Right cardiac atrium (tissue), 5 donors: ENCODE measurements at places on chromosomes 5 and 9.

GRCh38 chr9:133949486-133950061 is 42.5 kb downstream of the VAV2 start:
- DNase-seq, result peak; percentile 26

DNA sequence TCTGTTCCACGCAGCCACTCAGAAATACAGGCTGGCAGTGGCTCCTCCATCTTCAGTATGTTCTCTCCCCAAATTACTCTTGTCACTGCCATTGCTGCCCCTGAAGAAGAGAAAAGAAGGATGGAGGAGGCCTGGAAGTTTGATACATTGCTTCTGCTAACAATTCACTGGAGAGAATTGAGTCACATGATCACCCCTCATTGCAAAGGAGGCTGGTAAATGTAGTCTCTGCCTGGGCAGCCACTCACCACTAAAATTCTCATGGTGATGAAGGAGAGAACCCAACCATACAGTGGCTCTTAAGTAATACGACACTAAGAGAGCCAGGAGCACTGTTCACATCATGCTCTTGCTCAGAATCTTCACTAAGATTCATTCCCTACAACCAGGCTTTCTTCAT is 112.0 kb downstream of the DOCK8 start:
- DNase-seq, result no peak

DNA sequence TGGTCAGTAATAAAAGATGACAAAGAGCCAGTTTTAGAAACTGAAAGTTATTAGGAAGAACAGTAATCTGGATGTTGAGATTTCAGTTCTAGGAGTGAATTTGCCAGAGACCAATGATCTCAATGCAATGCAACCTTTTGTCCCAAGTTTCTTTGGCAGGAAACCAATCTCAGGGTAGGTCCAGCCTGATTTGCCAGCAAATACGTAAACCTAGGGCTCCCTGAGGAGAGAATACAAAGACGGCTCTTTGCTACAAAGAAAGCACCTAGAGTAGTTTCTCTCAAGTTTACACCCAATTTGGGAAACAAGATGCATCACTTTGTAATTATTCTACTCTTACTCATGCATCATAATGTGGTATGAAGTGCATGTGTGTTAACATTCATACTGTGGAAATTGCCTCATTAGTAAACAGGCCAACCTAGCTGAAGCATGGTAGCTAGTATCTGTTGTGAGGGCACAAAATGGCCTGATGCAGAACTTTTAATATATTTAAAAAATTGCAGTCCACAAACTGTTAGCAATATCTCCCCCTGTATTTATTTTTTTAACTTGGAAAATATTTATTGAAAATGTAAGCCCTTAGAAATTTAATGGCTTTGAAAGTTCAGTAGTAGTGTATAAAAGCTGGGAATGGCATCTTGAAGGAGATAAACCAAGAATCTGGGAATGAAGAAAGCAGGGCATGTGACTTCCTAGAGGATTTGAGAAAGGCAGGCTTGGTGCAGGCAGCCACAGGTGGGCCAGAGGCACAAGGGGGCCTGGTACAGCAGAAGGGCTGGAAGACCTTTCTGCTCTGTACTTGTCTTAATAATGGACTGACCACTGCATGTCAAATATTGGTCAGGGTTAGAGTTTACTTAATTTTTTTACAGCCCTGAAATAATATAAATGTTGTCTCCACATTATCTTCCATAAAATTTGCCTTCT is 59.5 kb downstream of the MAST4 start:
- no peak for DNase-seq

DNA sequence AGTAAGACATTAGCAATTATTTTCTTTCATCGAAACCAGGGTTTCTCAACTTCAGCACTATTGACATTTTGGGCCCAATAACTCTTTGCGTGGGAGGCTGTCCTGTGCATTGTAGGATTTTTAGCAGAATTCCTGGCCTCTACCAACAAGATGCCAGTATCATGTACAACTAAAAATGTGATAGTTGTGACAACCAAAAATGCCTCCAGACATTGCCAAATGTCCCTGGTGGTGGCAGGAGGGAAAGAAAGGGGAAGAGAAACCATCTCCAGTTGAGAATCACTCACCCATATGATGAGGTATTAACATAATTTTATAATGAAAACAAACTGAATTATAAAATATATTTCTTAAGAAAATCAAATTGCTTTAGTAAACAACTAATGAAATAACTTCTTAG is 406.1 kb downstream of the RAB3C start:
- DNase-seq, result no peak

DNA sequence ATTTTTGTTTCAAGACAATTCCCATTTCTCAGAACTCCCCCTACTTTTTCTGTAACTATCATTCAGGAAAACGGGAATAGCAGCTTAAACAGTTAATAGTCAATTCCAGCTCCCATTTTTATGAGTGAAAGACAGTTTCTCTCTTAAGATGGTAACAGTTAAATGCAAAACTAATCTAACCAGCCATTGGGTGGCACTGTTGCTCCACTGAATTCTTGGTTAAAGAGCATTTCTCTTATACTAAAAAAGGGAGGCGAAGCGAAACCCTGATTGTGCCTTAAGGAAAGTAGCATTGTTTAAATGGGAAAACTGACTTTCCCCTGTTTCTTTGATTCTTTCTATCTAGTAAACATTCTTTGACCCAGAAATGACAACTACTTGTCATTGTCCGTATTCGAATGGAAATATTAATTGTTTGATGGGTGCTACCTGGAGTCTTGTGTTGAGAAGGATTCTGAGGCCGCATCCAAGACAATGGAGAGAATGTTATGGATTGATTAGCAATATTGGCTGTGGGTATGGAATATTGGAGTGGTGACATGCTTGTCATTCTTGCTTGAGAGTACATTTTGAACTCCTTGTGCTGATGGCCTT is 507.8 kb downstream of the MAT2B start:
- DNase-seq, result peak; percentile 20

DNA sequence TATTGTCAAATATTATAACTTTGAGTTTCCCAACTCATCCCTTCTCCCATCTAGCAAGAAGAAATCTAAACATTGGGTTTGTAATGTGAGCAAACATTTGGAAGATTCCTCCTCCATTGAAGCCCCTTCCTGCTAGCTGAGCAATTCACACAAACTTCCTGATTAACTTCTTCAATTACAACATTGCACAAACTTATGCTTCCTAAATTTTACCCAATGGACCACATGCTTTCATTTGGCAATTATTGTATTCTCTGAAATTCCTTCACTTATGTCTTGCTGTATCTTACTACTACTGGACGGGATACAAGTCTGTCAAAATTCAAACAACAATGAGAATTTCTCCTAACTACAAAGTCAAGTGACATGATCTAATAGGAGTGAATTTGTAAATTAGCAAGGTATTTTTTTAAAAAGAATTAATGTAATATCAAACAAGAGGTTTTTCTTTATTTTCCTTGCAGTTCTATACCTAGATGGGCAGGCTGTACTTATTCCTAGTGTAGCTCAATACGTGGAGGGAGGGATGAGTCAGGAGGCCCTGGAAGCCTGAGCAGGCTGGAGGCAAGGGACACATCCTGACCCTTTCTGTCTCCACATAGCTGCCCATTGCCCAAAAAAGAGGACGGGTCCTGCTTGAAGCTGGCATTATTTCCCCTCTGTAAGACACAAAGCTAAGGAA is 11.8 kb upstream of the IFNW1 start:
- no peak for DNase-seq

DNA sequence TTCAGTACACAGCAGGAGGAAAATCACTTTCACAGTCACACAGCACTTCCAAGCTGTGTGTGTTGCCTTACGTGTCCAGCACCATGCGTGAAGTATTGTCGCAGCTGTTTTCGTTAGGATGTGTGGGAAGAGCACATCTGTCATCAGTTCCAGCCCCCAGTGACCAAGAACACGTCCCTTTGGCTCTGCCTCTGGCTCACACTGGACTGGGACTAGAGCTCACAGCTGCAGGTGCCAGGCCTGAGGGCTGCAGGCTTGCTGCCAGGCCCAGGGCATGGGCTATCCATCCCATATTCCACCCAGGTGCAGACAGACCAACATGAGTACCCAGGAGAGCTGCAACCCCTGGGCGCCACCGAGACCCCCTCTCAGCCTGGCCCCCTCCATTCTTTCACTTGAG is 60.5 kb upstream of the ANKRD33B start:
- DNase-seq, result peak; percentile 71

DNA sequence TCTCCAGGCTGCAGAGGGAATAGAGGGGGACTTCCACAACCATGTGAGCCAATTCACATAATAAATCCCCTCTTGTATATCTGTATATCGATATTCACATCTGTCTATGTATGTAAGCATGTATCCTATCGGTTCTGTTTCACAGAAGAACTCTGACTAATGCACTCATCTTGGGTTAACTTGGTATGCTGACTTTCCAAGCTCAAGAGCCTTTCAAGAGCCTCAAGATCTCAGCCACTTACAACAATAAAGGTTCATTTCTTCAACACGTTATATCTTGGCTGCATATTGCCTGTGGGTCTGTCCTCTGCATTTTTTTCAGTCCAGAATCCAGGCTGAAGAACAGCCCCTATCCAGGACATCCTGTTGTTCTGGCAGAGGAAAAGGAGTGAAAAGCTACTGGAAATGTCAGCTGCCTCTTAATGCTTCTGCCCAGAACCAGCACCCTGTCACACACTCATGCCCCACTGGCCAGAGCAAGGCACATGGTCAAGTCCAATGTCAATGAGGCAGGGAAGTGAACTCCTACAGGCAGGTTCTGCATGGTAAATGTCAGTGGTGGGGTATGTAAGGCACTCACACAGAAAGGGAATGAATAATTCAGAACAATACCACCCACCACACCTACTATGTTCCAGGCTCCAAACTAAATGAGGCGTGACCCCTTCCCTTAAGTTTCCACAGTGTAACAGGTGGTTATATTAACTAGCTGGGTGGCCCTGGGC is 91.6 kb upstream of the ICE1 start:
- DNase-seq, result no peak
